Posterior cingulate gyrus (tissue), 11 donors: ENCODE measurements at places on chromosomes 5 and 9.
A peak's percentile ranks its signal among the peaks of the same experiment; 100 is the strongest.

- no peak for DNase-seq
Observed at GRCh38 chr9:3299872-3300271, 225.9 kb downstream of the RFX3 start.

GRCh38 chr5:150615141-150615699 is 25.2 kb upstream of the SYNPO start:
- DNase-seq: peak; percentile 84

DNA sequence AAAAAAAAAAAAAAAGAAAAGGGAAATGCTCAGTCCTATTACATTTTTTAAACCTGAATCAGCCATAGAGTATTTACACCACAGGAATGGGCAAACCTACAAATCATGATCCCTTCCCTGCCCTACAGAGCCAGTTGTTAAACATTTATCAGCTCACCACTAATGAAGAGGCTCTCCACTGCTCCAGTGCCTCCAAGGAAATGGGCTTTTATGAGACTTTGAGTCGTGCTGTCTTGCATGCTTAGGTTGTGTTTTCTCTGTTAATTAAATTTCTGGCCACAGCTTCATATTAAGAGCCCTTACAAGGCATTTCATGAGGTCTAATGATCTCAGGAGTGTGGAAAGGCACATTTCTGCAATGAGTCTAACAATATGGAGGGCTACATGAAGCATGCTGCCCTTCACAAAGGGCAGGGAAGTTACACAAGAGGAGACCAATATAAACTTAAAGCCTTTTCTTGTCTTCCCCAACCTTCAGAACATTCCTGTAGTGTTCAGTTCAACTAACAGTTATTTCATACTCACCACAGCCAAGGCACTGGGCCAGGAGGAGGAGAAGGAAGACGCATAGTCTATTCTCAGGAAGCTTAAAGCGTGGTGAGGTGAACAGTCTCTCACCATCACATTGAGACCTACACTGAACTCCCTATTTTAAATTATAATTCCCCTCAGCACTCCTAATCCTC is 140.1 kb upstream of the ABCA1 start:
- DNase-seq: no peak

- DNase-seq: no peak
Observed at GRCh38 chr5:141135718-141136266, 786 bp downstream of the PCDHB5 start.

DNA sequence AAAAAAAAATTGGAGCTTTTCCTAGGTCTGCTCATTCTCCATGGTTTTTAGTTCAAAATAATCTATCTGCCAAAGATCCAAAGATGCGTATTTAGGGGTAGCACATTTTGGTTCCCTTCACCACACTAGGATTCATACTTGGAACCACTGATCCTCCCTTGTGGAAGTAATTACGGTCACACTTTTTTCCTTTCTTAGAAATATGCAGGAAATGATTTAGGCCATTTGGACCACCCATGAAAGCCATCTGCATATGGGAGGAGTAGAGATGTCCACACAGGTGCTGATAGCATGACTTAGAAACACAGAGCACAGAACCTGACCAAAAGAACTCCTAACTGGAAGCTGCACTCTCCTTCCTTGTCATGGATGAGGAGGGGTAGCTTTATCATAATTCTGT is 105.9 kb upstream of the RAI14 start:
- no peak for DNase-seq

DNA sequence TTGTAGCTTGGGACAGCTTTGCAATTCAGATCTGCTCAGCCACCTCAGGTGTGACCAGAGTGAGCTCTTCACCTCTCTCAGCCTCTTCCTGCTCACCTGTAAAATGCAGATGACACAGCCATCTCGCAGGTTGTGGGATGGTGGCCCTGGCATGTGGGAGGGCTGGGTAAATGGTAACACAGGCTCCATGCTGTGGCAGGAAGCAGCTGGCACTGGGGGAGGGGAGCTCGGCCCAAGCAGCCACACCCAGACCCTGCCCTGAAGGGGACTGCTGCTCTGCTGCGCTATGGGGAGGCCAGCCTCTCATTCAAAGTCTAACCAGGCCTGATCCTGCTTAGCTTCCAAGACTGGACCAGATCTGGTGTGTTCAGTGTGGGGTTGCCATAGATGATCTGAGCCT is 24.1 kb downstream of the PHF2 start:
- no peak for DNase-seq

GRCh38 chr9:9061627-9062026 is 1262.0 kb upstream of the DMAC1 start:
- no peak for DNase-seq

GRCh38 chr5:72147569-72147968 is 40.3 kb downstream of the MAP1B start:
- no peak for DNase-seq
